ENCODE measurements at places on chromosomes 7 and 10. TPM values are rescaled to one million over a fixed set of nuclear protein-coding genes. Genes with fewer than 3 reads are reported as not detected.
A peak's percentile ranks its signal among the peaks of the same experiment; 100 is the strongest.

The GDI2 gene
- 266 TPM for total RNA-seq

The ITGB8 gene
- total RNA-seq = 0.26 TPM

The LOXL4 gene
- total RNA-seq = not detected

The ADAMTS14 gene
- 0.06 TPM for total RNA-seq

The CCL24 gene
- not detected for total RNA-seq

DNA sequence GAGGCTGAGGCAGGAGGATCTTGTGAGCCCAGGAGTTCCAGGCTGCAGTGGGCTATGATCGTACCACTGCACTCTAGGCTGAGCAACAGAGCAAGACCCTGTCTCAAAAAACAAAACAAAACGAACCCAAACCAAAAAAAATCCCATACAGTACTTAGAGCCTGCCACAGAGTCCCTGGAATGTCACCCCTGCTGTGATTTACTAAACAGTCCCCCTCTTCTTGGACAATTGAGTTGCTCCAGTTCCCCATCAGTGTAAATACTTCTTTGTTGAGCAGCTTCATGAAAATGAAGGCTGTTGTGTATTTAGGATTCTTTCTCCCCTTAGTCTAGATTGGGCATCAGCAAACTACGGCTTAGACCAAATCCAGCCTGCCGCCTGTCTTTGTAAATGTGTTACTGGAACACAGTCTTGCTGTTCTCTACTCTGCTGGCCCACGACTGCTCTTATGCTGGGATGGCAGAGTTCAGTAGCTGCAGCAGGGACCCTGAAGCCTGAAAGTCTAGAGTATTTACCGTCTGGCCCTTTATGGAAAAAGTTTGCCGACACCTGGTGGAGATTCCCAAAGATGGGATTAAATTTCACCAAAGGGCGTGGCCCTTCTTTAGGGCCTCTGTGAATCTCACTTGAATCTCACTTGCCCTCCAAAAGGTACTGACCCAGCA, 57.8 kb downstream of the PALD1 start:
- no peak for ATAC-seq

- ATAC-seq = no peak
Measured at GRCh38 chr7:90892213-90892612, 296.1 kb downstream of the CDK14 start.

GRCh38 chr10:106139915-106140314, 1024.6 kb downstream of the SORCS1 start:
- ATAC-seq = no peak

DNA sequence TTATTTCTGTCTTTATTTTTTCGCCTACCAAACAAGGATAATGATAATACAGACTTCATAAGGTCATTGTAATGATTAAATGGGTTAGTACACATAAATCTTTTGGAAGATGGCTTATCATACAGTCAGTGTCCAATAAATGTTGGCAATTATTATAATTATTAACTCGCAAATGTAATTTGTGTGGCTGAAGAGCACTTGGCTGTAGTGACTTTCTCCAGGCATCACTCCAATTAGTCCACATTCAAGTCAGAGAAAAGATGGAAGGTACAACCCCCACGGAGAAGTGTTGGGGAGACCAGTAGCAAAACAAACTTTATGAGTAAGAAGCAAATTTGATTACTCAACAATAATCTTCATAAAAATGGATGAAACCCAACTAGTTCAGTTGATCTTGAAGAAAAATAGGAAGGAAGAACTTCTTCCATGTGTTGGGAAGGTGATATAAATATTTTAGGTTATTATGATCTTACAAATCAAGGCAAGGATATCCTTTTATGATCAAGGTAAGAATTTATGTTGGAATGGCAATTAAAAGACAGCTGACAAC, 5.1 kb downstream of the AOAH start:
- no peak for ATAC-seq

DNA sequence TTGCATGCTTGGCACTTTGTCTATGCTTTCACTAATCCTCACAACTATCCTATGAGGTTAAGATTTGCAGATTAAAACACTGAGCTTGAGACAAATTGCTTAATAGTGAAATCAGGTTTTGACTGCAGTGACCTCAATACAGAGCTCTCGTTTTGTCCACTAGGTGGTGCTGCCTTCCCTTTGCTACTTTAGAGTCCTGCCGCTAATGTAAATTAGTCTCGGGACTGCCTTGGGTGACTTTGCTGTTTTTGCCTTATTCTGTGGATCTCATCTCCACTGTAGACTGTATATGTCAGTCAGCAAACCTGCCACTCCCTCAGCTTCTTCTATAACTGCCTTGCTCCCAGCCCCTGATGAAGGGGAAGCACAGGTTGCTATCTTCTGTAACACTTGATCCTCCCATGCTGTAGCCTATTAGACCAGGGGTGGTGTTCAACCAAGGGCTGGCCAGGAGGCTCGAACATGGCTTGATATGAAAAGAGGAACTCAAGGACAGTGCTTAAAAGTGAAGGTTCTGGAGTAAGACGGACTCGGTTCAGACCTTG, 26.0 kb downstream of the ASB4 start:
- ATAC-seq = peak; percentile 82

- ATAC-seq = no peak
Measured at GRCh38 chr10:105206616-105207015, 565.5 kb downstream of the SORCS3 start.

GRCh38 chr10:81724431-81724830, 150.6 kb upstream of the NRG3 start:
- ATAC-seq = no peak

DNA sequence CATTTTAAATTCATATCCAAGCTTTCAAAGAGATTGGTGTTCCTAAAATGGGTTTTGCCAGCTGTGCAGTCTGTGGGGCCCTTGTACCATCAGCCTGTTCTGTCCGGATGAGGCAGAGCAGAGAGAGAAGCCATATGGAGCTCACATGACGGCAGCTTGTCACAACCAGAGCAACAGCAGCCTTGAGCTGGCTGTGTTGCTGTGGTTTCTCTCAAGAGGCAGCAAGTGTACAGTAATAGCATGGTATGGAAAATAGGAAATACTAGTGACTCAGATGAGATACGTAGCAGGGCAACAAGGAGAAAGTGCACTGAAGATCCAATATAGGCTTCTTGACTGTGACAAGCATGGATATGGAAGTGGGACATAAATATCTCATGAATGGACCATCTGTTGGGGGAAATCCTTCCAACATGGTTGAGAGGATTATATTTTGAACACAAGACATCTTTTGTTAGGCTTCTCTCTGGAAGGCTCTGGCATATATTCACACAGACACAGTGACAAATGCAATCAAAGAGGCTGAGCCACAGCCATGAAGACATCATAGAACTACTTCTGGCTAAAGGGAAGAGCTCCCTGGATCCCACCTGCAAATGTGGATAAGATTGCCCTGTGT, 251.0 kb upstream of the TAC1 start:
- ATAC-seq = no peak

DNA sequence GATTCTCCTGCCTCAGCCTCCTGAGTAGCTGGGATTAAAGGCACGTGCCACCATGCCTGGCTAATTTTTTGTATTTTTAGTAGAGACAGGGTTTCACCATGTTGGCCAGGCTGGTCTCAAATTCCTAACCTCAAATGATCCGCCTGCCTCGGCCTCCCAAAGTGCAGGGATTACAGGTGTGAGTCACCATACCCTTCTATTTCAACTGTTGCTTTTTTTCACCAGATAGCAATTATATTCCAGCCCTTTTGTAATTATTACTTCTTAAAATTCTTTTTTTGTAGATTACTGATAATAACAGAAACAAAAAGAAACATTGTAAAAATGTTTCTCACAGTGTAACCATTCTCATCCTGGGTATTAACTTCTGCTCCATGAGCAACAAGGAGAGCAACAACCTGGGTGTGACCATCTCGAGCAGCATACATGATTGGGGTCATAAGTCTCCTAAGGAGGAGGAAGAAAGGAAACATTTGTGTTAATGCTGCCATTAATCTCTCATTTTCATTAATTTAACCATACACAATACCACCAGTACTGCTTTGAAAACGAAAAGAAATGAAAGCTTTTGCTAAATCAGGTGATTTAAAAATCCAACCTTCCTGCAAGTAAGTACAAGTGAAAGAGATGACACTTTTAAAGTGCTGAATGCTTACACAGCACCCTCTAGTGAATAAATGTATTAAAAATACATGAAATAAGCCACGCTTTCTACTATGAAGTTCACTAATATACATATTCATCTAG, 41.8 kb downstream of the ASZ1 start:
- no peak for ATAC-seq

GRCh38 chr7:9752033-9752432, 1221.6 kb upstream of the PHF14 start:
- no peak for ATAC-seq

DNA sequence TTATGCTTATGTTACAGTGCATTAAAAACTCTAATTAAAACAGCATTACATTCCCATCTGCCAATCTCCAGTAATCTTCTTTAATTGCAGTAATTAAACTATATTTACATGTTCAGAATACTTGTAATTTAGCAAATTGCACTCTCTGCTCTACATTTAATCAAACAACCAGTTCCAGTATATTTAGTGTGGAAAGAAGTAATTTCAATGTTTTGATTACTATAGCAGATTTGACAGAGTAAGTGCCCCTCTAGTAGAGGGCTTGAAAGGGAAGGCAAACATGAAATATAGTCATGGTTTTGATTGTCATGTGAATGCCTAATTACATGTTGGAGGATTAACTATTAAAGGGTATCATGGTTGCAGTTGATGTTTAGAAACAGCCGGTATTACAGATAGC, 739.7 kb downstream of the AUTS2 start:
- ATAC-seq = no peak

DNA sequence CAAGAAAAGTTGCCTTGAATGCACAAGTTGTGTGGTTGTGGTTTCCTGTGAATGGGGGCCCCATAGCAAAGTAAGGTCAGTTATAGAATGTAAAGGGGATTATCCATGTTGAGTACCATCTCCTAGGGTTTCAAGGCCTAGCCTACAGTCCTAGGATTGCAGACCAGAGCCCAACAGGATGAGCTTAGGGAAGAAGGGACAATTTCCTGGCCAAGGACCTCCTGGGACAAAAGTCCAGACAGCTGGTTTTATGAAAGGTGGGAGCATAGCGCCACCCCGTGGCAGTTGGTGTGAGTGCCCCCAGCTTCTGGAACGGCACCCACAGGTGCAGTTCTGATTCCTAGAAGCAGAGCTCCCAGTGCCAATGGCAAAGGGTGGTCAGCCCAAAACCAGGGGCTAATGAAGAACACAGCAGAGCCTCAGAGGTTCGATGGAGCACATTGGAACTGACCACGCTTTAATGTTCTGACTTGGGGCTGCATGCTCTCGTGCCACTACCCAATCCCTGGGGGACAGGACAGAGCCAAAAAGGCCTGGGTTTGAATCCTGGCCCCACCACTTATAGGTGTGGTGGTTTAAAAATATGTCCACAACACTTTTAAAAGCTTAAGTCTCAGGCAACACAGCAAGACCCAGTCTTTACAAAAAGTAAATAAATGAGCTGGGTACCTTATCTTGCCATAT, 25.8 kb upstream of the TMEM120A start:
- ATAC-seq = peak; percentile 77
